ENCODE measurements at places on chromosomes 3 and 15. TPM values are rescaled to one million over a fixed set of nuclear protein-coding genes. Genes with fewer than 3 reads are reported as not detected.

Gene RPL35A
- polyA plus RNA-seq: 1,389 TPM

DNA sequence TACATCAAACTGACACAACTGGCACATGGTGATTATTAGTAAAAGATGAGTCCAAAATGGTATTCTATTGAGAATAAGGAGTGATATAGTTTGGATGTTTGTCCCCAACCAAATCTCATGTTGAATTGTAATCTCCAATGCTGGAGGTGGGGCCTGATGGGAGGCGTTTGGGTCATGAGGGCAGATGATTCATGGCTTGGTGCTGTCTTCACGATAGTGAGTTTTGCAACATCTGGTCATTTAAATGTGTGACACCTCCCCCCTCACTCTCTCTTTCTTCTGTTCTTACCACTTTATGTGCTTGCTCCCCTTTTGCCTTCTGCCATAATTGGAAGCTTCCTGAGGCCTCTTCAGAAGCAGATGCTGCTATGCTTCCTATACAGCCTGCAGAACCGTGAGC, 90.6 kb downstream of the RSL24D1 start:
- DNase-seq: no peak

DNA sequence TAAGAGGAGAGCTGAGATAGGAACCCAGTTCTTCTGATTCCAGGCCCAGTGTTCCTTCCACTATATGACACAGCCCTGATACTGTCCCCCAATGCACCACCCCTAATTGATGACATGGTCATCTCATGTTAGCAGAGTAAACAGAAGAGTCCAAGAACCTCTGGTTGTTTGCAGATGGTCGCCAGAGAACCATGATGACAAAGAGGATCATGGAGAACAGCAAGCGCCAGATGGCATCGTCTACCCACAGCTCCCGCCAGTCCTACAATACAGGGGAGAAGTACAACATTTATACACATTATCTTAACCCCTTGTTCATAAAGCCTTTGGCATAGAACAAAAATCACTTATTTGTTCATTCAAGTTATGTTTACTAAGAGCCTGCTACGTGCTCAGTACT, 18.5 kb upstream of the VPS39 start:
- no peak for DNase-seq

- DNase-seq: no peak
Measured at GRCh38 chr3:134003066-134003465, 26.7 kb downstream of the SLCO2A1 start.

DNA sequence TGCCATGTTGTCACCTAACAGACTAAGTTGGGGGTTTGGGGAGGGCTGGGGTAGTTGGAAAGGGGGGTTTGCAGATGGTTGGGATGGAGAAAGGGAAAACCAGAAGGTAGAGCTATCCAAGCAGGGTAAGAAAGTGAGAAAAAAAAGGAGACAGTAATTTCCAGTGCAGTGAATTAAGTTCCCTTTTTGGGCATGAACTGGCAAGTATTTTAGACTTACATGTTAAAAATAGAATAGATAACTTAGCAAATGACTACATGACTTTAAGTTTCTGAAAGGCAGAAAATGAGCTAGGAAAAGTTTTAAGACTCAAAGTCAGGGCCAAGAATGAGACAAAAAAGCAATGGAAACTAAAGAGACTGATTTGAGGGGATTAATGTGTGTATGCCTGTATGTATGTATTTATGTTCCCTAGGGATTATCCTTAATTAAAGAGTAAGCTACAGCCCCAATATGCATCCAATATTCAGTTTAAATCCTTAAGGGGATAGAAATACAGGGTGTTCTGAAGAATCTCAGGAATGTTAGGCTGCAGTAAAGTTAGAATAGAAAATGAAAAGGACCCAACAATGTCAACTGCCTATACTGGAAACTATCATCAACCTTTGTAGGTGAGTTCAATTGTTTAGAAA, 285.2 kb upstream of the MME start:
- no peak for DNase-seq

DNA sequence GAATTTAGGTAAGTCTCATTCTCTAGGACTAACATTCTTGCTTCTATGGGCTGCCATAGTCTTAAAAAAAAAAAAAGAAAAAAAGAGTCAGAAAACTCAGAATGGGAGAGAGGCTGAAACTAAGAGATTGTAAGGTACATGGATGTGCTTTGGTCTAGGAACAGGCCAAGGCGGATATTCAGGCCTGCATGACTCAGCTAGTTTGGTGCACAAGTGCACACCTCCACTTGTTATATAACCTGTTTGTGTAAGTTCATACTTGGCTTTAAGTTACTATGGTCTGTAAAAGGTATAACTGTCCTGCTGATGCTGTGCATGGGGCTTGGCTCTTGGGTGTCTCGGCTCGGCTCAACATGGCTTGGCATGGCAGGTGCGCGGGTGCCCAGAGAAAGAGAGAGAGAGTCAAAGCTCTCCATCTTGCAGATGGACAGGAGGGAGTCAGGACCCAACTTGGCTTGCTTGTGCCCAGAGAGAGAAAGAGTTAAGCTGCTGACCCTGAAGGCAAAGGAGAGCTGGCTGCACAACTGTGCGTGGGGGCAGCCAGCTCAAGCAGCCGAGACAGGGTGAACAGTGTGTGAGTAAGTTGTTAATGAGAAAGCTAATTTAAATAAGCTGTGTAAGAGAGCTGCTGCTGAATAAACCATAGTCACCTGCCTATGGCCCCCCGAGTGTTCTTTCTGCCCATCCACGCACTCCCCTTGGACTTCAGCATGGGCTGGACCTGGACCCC, 31.4 kb upstream of the CHRNB4 start:
- no peak for DNase-seq

Gene APOD
- not detected for polyA plus RNA-seq

DNA sequence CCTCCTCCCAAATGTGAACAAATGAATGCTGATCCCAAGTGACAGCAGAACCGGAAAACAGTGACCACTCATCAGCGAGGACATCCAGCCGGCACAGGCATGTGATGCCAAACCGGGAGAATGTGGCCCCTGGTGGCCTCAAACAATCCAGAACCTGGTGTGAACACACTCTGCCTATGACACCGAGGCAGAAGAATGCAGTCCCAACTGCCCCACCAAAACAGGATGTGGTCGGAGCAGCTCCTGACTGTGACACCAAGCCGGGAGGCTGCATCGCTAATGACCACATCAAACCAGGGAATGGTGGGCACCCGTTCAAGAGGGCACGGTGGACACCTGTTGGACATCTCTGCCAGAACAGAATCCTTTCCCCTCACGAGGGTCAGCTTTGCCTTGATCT, 15.4 kb downstream of the SCN5A start:
- DNase-seq: no peak

Gene ZNF80
- polyA plus RNA-seq: 1.7 TPM

Gene TM4SF18
- polyA plus RNA-seq: not detected

All from immature natural killer cell (primary cell).